ELF-1 (cell line): ENCODE measurements at places on chromosomes 3 and 15.

GRCh38 chr15:96320703-96321638 is 9.5 kb upstream of the NR2F2 start:
- DNase-seq = peak; percentile 22

DNA sequence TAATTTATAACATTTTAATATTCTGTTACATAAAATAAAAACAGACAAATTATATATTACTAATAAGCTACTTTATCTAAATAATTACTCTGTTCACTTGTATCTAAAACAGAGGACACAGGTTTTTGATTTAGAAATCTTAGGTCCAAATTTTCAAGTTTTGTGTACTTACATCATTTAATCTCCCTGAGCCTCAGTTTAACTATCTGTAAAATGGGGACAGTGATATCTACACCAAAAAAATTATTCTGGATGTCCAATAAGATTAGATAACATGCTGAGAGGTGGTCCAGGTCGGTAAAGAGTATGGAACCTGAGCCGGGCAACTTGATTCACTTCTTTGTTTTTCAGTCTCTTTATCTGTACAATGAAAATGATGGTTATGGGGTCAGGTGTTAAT is 263.8 kb upstream of the CDIN1 start:
- DNase-seq = no peak

DNA sequence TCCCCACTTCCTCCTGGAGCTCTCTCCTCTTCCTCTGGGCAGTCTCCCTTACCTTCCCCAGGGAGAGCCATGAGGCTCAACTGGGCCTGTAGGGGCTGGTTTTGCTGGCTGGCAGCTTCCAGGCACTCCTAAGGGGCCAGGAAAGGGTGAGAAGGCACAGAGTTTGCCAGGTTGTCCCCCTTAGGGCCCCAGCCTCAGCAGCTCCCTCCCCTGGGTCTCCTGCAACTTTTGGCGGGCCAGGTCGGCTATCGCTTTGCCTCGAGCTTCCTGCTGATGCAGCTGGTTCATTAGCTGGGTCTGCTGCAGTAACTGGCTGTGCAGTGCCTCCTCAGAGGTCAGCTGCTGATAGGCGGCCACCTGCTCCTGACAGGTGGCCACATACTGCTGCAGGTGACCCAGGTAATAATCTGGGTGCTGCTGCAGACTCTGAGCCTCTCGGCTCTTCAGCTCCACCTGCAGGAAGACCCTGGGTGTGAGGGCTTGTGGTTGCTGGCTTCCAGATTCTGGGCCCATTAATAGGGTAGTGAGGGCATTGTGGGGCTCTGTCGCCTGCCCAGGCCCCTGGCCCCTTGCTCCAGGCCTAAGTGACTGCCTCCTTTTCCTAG is 29.7 kb upstream of the OR4F6 start:
- DNase-seq = peak; percentile 14

GRCh38 chr3:11379238-11379823 is 107.1 kb downstream of the ATG7 start:
- no peak for DNase-seq

DNA sequence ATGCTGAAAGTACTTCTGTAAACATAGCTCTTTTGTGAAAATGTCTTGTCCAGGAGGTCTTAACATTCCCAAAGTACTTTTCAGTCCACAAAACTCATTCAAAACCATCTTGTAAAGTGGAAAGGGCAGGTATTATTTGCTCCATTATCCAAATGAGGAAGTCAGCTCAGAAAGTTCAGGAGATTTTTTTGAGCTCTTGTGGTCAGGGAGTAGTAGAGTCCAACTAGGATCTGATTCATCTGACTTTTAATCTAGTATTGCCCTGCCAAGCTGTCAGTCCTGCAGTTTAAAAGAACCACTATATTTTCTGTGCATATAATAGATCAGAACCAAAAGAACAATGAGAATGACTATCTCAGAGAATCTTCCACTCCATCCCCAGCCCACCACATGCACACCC is 83.5 kb downstream of the FOXB1 start:
- no peak for DNase-seq

- DNase-seq = peak; percentile 81
Observed at GRCh38 chr3:139519998-139520737, 19.4 kb downstream of the RBP1 start.

DNA sequence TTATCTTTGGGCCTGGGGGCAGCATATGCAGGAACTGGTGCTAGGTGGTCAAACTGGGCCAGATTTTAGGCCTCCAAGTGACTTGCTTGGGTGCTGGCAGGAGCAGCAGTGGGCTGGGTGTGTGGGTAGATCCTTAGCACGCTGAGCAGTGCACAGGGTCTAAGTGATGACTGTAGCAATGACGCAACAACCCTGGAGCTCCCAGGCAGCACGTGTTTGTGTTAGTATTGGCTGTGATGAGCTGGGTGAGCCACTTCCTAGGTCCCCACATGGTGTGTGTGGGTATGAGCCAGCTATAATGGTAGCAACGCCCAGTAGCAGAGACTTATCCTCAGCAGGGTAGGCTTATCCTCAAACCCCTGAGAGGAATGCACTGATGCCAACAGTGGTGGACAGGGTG is 570.6 kb upstream of the ROBO1 start:
- no peak for DNase-seq

- DNase-seq = no peak
Observed at GRCh38 chr15:37581866-37582532, 352.4 kb upstream of the TMCO5A start.

DNA sequence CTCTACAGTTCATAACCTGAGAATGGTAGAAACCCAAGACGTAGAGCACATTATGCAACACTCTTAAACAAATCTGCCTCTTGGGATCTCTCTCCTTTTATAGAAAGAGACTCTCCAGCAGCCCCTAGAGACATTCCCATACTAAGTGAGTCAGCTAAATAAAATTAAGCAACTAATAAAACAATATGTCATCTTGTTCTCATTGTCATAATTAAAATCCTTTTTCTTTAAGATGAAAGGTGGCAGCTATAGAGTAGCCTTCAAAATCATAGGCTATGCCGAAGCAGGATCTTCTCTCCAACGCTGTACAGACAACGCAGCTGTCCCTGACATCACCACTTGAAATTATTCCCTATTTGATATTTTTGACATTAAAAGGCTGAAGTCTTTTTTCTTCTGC is 790.0 kb downstream of the FHIT start:
- no peak for DNase-seq

DNA sequence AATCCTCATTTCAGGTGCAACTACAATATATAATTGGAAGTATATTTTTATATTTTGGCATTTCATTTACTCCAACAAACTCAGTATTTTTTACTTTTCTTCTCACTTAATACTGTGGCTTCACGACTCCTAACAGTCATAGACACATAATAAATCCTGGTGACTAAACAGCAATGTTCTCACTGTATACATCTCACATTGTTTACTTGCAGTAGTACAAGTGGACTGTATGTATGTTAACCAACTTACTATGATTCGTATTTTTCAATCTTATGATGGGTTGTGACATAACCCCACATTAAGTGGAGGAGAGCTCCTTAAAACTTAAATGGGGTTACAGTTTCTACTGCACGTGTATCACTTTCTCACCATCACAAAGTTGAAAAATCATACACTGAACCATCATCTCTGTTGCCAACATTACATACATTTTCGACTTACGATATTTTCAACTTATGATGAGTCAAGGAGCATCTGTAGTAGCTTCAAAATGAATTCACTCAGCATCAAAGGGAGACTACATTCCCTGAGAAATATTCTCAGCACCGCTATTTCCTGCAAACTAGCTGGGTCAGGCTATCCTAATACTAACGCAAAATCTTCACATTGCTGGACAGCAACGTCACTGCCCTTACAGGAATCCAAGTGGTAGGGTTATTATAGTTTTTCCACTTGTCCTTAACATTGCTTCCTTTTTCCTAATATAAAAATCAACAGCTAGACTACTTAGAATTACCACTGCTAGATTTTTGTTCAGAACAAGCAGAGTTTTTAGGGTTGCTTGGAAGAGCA is 7.3 kb downstream of the ADAM10 start:
- DNase-seq = no peak

GRCh38 chr3:32200490-32200889 is 38.0 kb upstream of the CMTM8 start:
- DNase-seq = no peak

DNA sequence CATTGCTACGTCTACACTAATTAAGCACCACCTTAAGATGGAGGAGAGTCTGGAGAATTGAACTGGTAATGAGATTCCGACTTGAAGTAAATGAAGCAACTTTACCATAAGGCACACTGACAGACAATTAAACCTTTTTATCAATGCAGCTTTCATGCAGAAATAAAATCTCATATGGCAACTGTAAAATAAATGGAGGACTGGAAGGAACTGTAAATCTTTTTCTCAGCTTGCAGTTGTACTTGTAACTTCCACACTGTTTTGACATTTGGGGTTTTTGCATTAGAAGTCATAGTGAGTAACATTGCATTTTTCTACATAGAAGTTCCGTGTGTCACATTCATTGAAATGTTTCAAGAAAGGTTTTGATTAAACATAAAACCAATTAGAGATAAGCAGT is 705.3 kb downstream of the NLGN1 start:
- no peak for DNase-seq

GRCh38 chr3:82067420-82067819 is 306.0 kb upstream of the GBE1 start:
- no peak for DNase-seq

DNA sequence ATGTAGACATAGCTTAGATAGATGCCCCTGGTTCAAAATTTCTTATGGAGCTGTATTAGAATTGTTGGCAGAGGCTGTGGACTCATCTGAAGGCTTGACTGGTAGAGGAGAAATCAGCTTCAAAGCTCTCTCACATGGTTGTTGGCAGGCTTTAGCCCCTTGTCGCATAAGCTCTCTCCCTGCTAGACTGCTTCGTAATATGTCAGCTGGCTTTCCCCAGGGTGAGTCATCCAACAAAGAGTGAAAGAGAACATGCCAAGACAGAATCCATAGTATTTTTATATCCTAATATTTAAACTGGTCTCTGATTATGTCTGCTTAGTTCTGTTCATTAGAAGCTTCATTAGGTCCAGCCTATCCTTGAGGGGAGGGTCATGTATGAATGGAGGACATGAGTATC is 427.4 kb upstream of the NAALADL2 start:
- no peak for DNase-seq

DNA sequence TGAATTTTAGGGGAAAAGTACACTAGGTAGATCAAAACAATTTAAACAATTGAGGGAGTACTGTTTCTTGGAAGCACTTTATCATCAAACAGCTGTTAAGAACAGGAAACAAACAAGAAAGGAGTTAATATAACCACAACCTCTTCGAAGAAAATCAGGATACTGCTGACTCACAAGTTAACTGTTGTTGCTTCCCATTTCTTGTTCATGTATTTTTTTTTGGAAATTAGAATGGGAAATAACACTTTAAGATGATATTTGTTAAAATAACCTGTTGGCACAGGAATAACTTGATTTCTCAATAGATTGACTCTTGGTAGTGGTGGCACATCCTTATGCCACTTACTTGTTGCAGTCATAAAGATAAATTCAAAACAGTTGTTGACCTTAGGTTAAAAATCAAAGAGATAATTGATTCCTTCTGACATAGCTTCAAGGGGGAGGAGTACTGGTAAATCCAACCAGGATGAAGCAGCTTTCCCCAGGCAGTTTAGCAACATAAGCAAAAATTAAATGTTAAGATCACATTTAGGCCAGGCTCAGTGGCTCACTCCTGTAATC is 3.3 kb downstream of the BNIP2 start:
- no peak for DNase-seq

GRCh38 chr3:14439501-14440167 is 37.2 kb downstream of the SLC6A6 start:
- no peak for DNase-seq

DNA sequence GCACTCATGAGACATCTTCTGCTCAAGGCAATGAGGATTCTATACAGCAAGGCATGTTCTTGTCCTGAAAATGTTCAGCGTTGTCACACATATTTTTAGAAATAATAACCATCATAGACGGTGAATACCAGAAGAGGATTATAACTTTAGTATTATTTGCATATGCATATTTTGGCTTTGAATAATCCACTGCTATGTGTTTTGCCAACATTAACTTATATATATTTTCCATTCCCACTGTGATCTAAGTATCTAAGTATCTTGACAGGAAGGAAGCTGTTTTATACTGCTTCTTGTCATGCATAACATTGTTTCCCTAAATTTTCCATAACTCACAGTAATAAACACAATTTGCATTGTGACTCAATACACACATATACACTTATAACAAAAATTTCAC is 509.5 kb downstream of the TBL1XR1 start:
- no peak for DNase-seq

DNA sequence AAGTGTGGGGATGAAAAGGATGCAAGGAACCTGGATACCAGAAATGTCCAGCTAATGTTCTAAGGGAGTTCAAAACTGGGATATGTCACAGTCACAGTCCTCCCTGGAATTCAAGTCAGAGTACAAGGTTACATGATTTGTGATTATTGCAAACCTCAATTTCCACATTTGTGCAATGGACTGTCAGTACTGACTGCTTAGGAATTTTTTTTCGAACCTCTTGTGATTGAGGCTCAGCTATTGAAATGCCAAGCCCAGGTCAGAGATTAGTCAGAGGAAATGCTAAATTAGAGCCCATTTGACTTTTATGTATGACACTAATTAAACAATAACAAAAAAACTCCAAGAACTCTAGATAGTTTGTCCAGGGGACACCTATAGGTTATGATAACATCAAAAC is 210.2 kb downstream of the THSD4 start:
- no peak for DNase-seq

GRCh38 chr3:101807888-101808287 is 28.9 kb downstream of the NXPE3 start:
- no peak for DNase-seq

GRCh38 chr3:152539191-152539764 is 270.5 kb downstream of the MBNL1 start:
- no peak for DNase-seq

GRCh38 chr15:62369454-62369853 is 204.4 kb upstream of the C2CD4B start:
- DNase-seq = no peak

DNA sequence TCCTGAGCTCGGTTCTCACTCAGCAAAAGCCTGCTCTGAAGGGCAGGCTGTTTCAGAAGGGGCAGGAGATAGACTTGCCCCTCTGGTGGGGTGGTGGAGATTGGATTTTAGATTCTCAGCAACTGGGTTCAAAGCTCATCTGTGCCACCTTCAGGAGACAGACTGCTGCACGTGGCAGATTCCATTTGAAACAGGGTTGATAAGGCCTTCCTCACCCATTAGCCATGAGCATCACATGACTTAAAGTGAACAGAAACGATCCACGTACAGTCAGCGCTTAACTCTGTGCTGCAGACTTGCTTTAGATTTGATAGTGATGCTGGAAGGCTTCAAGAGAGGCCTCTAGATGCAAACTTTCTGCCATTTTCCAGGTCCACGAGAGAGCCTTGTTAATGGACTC is 35.0 kb upstream of the MGLL start:
- no peak for DNase-seq

- no peak for DNase-seq
Observed at GRCh38 chr3:81612768-81613167, 148.7 kb downstream of the GBE1 start.

GRCh38 chr3:65665915-65666314 is 372.8 kb downstream of the MAGI1 start:
- DNase-seq = no peak
